ENCODE measurements at places on chromosomes 11 and 22.

- DNase-seq: no peak
Observed at GRCh38 chr11:61267437-61267841, 26.5 kb downstream of the PGA5 start.

DNA sequence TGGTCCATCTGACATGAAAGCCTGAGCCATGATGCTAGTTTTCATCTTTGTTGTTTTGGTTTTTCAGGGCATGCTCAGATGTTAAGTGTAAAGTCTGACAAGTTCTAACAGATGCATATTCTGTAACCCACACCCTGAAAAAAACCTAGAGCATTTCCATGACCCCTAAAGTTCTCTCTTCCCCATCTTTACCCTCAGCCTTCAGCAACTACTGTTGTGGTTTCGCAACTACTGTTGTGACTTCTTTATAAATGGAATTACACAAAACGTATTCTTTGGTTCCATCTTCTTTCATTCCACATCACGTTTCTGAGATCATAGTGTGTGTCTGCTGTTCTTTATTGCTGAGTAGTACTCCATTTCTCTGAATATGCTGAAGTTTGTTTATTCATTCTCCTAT is 65.1 kb upstream of the LDLRAD3 start:
- DNase-seq: no peak

GRCh38 chr11:9459667-9460321 is 1.0 kb upstream of the ZNF143 start:
- DNase-seq: no peak

- DNase-seq: no peak
Observed at GRCh38 chr11:47271961-47272661, 2.2 kb downstream of the MADD start.

- no peak for DNase-seq
Observed at GRCh38 chr11:31340903-31341572, 28.5 kb downstream of the DCDC1 start.

DNA sequence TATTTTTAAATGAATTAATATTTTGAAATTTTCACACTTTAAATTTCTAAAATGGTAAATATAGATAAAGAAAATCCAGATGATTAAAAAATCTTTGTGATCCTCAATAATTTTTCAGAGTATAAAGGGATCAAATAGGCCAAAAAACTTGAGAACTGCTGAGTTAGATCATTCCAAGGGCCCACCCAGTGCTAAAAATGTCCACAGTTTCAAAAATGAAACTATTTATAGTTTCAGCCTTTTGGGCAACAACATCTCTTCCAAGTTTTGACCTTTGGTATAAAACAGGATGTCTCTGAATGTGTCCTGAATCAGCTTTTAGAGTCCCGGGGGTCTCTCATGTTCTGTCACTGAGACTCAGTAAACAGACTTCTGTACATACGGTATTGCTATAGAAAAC is 20.9 kb upstream of the BAIAP2L2 start:
- DNase-seq: no peak

DNA sequence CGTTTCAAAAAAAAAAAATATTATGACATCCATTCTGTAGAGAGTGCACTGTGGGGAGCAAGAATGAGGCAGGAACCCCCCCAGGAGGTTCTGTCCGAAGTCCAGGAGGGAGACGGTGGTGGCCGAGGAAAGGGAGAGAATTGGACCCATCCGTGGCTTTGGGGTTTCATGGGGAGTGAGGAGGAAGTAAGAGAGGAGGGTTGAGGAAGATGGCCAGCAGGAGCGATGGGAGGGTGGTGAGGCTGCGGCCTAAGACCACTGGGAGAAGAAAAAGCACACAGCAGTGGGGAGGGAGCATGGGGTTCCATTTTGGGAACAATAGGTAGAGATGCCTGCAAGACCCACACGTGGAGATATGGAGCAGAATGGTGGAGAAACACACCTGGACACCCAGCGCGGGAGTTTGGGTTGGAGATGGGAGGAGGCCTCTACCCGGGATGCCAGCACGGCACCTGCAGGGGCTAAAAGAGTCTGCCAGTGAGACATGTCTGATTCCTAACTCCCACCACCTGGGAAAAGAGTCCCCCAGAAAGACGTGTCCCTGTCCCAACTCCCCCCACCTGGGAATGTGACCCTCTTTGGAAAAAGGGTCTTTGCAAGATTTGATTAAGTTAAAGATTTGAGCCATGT is 72.5 kb upstream of the SHANK2 start:
- no peak for DNase-seq
